ENCODE measurements at places on chromosomes 2 and 18. TPM values are rescaled to one million over a fixed set of nuclear protein-coding genes. Genes with fewer than 3 reads are reported as not detected.

Gene GAL3ST2
- total RNA-seq: 0.55 TPM

Gene MEP1B
- total RNA-seq: 1.3 TPM

Gene ARHGAP15
- 2.3 TPM for total RNA-seq

Gene CRYGD
- not detected for total RNA-seq

Gene DPP10
- total RNA-seq: 0.33 TPM

Gene C2orf74
- total RNA-seq: 13.5 TPM

Gene LCT
- not detected for total RNA-seq

Gene PLEKHH2
- total RNA-seq: 1.6 TPM

Gene CAVIN2
- 8.6 TPM for total RNA-seq

Gene RFTN2
- 1.1 TPM for total RNA-seq

Gene LRP2
- total RNA-seq: 0.91 TPM

Gene SNRNP27
- total RNA-seq: 13.8 TPM

Gene MYO5B
- total RNA-seq: 16.1 TPM

Gene STPG4
- not detected for total RNA-seq

Gene TNFAIP6
- not detected for total RNA-seq

Gene MPP4
- not detected for total RNA-seq

Gene CD302
- total RNA-seq: 98.8 TPM

Gene C1QL2
- total RNA-seq: not detected

Gene ACMSD
- total RNA-seq: 123 TPM

Gene MALL
- total RNA-seq: 1.6 TPM

Gene XIRP2
- not detected for total RNA-seq

Gene MOB1A
- total RNA-seq: 28.4 TPM

Gene RAB6C
- total RNA-seq: not detected

Gene DYSF
- total RNA-seq: 30.0 TPM

Gene APLF
- total RNA-seq: 1.1 TPM

Gene MATN3
- 0.08 TPM for total RNA-seq

Gene GALNT5
- total RNA-seq: 0.15 TPM

Gene GMPPA
- total RNA-seq: 43.4 TPM

Gene KCNIP3
- total RNA-seq: 1.6 TPM

Gene VWA3B
- 0.18 TPM for total RNA-seq

Gene LYG2
- not detected for total RNA-seq

Gene TBR1
- not detected for total RNA-seq

Gene GKN1
- not detected for total RNA-seq

Gene PARD3B
- total RNA-seq: 9.3 TPM

Gene BMPR2
- 15.0 TPM for total RNA-seq

Gene GPR148
- not detected for total RNA-seq

Gene GAREM1
- 4.8 TPM for total RNA-seq

Data from left lobe of liver (tissue), 2 donors.